Renal cortical epithelial cell (primary cell): ENCODE measurements at places on chromosomes 7 and 10.

DNA sequence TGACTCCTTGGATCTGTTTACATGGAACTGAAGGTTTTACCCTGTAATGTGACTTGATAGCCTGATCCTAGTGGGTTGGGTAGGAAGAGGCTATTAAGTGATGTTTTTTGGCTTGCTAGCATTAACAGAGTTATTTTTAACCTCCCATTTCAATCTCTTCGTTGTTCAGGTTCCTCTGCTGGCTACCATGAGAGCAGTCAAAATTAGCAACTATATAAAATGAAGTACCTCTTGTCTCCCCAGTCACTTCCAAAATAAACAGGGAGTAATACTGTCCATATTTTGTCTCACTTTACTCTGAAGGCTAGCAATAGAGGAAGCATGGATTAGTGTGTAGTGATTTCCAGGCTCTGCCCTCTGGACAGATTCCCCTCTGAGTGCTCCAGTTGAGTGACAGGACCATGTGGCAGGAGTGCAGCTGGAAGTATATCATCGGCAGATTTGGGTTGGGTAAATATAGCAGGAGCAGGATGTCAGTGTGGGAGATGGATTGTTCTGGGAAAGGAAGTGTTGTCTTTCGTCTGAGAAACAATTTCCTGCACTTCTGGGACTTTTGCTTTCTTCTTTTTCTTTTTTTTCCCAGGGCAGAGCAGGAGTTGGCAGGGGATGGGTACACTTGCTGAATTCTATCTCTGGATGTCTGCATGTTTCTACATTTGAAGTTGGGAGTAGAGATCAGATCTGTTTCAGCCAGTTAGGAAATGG is 35.2 kb downstream of the GBF1 start:
- no peak for DNase-seq

GRCh38 chr10:125063256-125063925 is 97.0 kb downstream of the CTBP2 start:
- peak; percentile 41 for DNase-seq

DNA sequence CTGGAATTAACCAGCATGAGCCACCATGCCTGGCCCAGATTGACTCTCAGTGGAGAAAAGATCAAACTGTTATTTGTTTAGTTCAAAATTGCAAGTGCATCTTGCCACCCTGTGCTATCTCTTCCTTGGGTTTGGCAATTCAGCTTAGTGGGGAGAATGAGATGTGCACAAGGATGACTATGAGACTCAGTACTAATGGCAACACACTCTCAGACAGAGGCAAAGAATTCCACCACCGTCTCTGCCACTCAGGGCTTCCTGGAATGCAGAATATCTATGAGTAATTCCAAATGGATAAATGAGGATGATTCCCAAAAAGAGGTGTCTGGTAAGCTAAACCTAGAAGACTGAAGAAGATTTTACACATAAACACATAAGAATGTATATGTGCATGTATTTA is 525.8 kb downstream of the NRG3 start:
- DNase-seq = no peak

- DNase-seq = no peak
These were observed 601.1 kb downstream of the SORCS1 start for GRCh38 chr10:106563384-106563783.

DNA sequence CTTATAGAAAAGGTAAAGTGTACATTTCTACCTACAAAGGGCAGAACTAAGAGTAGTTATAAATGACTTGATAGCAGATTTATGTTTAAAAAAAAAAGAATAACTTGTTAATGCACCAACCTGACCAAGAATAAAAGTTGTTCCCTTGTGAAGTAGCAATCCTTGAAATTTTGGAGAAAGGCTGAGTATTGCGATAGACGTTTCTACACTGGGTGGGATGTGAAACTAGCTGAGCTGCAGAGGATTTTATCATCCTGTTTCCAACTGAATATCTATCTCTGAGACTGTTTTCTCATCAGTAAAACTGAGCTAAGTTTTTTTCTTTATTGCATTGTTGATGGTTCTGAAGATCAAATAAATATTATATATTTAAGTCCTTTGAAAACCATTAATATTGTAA is 14.6 kb downstream of the MDFIC start:
- no peak for DNase-seq

- no peak for DNase-seq
These were observed 55.1 kb upstream of the KDM7A start for GRCh38 chr7:140231771-140232491.

- peak; percentile 51 for DNase-seq
These were observed 110.9 kb upstream of the HDAC9 start for GRCh38 chr7:18384491-18385143.

DNA sequence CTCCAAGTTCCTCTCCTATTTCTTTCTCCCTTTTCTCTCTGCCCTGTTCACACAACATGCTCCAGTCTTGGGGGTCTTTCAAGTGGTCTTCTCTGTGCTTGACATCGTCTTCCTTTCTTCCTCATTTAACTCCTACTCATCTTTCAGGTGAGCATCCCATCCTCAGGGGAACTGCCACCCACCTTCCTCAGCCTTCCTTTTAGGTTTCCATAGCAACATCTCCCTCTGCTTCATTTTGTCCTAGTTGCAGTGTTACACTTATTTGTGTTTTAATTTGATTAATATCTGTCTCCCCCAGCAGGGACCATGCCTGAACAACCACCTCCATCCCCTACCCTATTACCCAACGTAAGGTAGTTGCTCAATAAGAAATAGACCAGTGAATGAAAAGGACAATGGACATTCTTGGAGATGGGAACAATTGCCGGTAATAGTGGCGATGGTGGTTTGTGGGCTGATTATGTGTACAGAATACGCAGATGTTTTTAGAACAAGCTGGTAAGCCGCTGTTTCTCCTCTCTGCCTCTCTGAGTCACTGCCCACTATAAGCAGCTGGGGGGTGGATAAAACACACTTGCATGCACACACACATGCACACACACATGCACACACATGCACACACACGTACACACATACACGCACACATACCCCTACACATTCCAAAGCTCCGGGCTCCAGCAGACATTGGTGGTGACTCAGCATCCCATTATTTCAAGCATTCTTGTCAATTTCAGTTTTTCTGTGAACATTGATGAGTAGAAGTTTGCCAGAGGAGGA is 251.6 kb downstream of the GATA3 start:
- DNase-seq = no peak

- peak; percentile 79 for DNase-seq
These were observed 55.1 kb upstream of the LAMB1 start for GRCh38 chr7:108057951-108058481.

DNA sequence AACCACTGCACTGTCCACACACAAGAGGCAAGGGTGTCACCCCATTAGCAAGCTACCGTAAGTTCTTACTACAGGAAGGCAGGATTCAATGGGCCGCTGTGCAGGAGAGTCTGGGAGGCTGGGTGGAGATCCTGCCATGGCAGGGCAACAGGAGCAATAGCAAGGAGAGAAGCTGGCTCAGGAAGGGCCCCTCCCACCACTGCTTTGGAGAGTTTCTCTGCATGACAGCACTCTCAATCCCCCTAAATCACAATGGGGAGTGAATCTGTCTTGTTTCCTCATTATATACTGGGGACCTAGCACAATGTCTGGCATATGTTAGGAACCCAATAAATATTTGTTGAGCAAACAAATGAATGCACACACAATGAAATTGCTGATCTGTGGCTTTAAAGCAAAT is 83.2 kb upstream of the SFMBT2 start:
- DNase-seq = peak; percentile 1

- no peak for DNase-seq
These were observed 553.1 kb downstream of the PTPRN2 start for GRCh38 chr7:158034571-158034970.

- no peak for DNase-seq
These were observed 148.8 kb upstream of the AGR3 start for GRCh38 chr7:17030559-17030958.

- DNase-seq = no peak
These were observed 1114.7 kb downstream of the CNTNAP2 start for GRCh38 chr7:147231275-147231674.

DNA sequence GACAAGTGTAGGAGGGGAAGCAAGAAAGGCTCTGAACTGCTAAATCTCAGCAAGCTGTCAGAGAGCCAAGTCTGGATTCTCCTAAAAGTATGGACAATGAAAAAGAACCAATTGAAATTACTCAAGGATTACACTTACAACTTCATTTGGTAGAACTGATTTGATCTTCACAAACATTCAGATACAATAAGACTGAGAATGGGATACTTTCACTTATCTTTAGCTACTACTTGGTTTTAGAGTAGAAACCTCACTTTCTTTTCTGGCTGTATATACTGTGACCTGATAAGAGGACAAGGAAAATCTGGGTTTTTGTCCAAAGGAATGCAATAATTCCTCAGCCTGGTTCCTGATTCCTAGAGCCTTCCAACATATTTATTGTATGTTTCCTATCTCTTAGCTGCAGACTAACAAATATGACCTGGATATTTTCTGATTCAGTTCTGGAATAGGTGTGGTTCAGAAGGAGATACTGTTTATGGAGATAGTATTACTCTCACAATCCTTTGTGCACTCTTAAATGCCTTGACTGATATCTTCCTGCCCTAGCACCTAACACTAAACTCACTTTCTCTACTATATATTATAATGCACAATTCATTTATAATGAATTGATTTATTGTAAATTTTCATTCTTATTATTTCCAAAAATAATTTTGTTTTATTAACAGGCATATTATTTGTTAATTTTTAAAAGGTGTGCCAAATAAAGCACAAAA is 7.3 kb downstream of the SEMA3A start:
- DNase-seq = no peak

- no peak for DNase-seq
These were observed 33.4 kb downstream of the ADAP1 start for GRCh38 chr7:921071-921461.

- no peak for DNase-seq
These were observed 245.6 kb downstream of the SLC25A13 start for GRCh38 chr7:96076350-96076707.

DNA sequence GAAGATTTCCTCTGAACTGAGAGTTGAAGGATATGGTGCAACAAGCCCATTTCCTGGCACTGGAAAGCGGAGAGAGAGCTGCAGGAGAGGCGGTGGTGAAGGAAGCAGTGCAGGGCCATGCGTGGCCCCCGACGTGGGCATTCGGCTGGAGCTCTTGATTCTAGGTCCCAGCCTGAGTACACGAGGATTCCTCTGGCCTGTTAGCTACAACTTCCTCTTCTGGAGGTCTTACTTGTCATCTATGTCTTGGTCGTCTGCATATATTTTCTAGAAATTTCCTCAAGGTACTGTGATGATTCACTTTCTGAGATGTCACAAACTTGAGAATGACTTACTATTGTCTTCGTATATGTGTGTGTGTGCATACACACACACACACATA is 59.2 kb upstream of the JAZF1 start:
- DNase-seq = no peak

GRCh38 chr10:100009283-100009792 is 409 bp downstream of the DNMBP start:
- DNase-seq = no peak

DNA sequence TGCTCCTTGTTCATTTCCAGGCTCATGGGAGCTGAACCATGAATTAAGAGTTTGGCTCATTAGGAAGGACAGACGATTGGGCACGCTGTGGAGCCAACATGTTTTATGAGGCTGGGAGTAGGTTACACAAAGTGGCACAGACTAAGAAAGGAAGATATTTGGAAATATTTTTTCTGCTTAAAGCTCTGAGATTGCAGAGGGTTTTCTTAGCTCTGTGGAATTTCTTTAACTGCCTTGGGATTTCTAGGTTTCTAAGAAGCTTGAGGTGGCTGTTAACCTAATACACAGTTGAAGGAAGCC is 344.6 kb downstream of the RNLS start:
- no peak for DNase-seq

DNA sequence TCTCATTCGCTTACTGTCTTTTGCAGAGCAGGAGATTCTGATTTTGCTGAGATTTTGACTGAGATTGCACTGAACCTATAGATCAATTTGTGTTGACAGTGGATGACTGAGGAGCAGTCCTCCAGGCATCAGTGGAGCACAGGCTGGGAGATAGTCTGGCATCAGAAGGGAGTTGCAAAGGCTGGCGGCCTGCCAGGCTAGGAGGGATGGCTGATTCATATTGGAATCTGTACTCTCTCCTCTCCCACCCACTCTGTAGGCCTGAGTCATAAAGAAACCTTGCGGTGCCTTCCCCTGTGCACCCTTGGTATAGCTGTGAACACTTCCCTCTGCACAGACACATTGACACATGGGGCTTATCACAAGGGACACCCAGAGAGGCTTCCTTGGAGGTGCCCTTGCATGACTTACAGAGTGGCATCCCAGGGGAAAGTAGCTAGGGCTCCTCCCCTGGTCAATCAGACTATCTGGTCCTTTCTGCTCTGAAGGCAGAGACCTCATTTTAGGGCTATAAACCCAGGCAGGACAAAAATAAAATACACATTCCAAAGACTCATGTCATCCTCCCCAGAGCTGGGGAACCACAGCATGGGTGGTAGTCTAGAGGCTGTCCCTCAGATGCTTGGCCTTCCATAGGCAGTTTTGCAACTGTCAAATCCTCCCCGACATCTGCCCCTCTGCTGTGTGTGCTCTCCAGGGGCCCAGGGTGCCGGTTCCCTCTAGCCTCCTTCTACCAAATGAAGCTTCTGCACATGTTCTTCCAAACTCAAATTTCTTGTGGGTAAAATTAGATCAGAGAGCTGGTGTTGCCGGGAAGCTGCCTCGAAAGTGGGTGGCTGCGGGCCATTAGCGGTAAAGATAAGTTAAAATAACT is 37.4 kb upstream of the EEPD1 start:
- peak; percentile 96 for DNase-seq

DNA sequence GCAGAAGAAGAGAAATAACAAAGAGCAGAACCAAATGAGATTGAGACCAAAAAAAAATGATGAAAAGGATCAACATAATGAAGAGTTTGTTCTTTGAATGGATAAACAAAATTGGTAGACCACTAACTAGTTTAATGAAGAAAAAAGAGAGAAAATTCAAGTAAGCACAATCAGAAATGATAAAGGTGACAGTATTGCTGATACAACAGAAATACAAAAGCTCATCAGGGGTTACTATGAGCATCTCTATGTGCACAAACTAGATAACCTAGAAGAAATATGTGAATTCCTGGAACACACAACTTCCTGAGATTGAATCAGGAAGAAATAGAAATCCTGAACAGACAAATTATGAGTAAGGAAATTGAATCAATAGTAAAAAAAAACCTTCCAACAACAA is 157.1 kb downstream of the ZEB1 start:
- DNase-seq = no peak

- no peak for DNase-seq
These were observed 111.8 kb downstream of the MAPK8 start for GRCh38 chr10:48418189-48418788.

GRCh38 chr7:27872356-27873275 is 132.7 kb downstream of the TAX1BP1 start:
- DNase-seq = peak; percentile 36

DNA sequence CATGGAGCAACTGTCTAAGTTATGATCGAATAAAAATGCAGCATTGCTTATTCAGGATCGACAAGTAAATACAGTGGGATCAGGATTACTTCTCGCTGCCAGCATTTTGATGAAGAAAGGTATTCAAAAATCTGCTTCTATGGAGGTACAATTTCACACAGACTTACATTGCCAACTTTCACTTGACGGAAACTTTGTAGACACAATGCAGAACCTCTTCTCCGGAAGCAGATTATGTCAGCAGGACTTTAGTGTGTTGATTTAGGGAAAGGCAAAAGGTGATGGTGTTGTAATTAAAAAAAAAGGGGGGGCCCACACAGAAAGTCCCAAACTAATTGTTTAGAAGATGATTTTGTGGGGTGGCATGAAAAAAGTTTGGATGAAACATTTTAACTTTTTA is 462.4 kb upstream of the KLF6 start:
- DNase-seq = no peak
